ENCODE measurements at places on chromosomes 3 and 15.

DNA sequence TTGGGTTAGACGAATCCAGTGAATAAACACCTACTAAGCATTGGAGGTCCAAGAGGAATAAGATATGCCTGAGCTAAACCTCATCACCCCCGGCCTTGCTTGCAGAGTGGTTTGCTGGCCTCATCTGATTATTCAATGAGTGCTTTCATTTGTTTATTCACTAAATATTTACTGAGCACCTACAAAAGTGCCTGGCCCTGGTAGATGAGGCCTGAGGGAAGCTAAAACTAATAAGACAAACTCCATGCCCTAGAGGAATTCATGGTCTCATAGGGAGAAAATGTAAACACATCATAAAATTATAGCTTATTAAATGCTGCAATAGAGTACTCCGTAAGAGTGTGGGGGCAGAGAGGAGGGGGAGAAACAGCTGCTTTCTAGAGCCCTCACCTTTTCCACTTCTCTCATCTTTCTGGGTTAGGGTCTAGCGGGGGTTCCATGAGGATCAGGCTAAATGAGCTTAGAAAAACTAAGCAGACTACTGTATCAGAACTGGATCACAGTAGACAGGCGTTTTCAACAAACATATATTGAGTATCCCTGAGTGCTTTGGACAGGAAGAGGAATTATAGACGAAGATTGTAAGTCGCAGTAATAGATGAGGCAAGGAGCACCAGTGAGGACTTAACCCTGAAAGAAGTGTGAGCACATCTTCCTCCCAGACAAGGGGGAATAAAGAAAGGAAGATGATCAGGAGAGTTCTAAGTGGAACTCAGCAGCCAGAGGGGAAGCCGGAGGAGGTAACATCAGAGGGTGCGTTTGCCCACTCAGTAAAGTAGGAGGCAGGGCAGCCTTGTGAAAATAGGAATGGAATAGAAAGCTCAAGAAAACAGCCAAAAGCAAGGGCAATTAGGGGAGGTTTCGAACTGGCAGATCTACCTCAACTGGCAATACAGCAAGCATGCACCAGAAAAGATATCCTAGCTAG, 31.5 kb upstream of the LAMP3 start:
- no peak for DNase-seq

DNA sequence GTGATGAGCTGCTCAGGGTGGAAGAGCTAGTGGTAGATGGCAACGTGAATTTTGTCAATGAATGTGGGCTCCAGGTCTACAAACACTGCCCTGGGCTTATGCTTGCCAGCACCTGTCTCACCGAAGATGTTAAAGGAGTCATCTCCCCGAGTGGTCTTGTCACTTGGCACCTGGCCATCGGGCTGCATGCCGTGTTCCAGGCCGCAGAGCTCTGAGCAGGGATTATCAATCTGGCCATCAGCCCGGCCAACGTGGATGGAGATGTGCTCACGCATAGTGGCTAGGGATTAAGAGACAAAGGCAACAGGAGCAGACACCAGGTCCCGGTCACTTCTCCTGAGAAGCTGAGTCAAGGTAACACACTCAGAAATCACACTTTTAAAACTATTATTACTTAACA, 54.8 kb upstream of the ACTC1 start:
- no peak for DNase-seq

DNA sequence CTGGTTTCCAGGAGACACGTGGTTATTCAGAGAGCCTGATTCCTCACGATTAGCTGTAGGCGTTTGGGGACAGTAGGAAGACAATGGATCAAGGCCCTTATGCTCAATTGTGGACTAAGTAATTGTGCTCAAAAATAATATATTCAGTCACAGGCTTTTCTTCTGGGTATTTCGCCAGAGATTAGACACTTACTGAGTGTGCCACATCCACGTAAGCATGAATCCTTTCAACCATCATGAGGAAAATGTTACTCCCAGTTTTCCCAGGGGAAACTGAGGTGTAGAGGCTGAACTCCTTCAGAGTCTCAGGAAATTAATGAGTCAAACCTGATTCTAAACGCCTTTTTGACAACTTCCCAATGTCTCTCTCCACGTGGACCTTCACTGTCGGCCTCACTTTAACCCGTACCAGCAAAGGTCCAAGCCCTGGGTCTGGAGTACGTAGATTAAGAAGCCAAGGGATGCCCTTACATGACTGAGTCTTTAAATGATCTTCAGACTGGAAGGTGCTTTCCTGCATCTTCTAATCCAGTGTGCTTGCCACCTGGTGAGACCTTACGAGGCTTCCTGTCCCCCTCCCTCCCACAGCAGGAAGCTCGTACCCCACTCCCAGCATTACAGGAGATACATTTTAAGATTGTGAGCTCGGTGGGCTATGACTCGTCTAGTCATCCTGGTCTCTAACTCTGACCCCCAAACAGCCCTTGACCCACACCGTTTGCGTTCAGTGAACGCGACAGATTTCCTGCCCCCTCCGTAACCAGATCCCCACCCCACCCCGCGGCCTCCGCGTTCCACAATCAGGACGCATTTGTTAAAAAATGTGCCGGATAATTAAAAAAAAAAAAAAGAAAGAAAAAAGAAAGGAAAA, 1.7 kb downstream of the PKM start:
- DNase-seq: no peak

DNA sequence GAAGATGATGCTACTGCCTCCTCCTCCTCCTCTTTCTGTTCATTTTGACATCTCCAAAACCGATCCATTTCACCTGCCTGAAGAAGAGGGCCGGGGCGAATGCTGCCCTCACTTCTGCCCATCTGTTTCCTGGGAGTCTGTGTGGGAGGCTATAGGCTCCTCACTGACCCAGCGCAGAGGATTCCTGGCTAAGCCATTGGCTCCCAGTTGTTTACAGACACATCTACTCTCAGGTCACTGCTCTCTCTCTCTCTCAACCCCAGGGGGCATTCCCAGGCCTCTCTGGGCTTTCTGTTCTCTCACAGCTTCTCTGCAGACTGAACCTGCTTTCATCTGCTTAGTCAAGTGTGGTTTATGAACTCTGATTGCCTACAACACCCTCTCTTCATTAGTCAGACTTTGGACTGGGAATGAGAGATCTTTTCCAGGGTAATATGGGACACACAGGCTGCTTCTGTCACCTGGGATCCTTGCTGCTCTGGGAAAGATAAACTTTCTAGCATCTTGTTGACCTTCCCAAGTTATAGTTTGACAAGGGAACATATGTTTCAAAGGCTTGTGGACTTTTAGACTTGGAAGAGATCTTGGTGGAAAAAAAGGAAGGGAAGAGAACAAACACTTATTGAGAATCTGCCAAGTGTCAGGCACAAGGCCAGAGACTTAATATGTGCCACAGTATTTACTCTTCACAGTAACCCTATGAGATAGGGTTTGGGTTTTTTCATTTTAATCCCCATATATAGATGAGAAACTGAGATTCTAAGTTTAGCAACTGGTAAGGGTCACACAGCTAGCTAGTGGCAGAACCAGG, 30.2 kb upstream of the USP3 start:
- peak; percentile 77 for DNase-seq

DNA sequence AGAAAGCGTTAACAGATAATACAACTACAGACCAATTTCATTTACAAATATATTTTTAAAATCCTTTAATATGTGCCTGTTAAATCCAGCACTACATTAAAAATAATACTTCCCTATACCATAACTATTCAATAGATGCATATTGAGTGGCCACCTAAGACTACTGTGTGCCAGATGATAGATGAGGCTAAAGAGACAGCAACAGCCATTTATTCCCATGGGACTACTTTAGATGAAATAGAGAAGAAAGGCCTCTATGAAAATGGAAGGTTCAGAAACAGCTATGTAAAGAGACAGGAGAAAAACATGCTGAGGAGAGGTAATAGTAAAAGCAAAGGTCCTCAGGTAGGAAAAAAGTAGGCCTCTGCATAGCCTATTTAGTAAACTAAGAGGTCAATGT, 358.1 kb downstream of the ULK4 start:
- no peak for DNase-seq

DNA sequence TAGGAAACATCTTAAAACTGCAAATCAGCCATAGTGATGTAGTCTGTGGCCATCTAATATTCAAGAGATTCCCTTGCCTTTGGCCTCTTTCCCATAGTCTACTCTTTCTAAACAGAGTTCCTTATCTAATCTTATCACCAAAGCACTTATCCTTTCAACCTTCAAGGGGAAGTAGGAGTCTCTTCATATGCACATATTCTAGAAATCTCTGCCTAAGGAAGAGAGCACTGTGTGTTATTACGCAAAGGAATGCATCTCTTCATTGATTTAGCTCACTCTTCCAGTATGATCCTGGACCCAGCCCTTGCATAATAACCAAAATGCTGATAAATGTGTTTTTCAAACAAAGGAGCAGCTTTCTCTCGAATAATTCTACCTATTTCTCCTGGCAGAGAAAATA, 253.7 kb upstream of the TPRG1 start:
- peak; percentile 68 for DNase-seq

DNA sequence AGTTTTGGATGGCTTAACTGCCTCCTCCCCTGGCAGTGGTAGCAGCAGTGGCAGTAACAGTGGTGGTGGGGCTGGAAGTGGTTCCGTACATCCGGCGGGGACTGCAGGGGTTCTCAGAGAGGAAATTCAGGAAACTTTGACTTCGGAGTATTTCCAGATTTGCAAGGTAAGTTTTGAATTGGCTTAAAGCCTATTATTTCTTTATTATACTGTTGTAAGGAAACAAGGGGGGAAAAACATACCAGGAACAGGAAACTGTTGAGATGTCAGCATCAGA, 1.5 kb downstream of the STXBP5L start:
- no peak for DNase-seq

GRCh38 chr3:129182390-129183185, 1.1 kb downstream of the CNBP start:
- DNase-seq: no peak

DNA sequence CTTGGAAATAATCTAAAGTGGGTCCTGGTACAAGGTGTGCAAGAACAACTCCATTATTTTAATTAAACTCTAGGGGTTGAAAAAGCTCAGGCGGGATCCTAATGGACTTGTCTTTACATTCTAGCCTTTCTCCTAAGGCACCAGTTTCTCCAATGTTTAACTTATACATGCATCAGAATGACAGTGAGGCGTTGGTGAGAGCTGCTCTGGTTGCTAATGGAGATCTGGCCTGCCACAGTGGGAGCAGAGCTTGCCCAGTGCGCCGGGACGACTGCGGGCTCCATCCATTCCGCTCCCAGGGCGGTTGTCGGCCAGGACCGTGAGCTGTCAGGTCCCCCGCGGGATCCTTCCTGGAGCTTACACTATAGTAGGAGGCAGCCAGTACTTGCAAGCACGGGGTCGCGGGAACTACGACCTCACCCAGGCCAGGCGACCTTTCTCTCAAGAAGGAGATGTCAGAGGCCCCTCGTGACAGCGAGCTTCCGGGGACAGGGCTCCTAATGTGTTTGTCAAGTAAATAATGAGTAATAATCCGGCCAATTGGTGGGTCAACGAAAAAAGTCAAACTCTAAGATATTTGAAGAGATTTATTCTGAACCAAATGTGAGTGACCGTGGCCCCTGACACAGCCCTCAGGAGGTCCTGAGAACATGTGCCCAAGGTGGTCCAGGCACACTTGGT, 991 bp upstream of the HIGD1A start:
- DNase-seq: no peak

GRCh38 chr15:58355382-58355971, 76.3 kb upstream of the LIPC start:
- no peak for DNase-seq

DNA sequence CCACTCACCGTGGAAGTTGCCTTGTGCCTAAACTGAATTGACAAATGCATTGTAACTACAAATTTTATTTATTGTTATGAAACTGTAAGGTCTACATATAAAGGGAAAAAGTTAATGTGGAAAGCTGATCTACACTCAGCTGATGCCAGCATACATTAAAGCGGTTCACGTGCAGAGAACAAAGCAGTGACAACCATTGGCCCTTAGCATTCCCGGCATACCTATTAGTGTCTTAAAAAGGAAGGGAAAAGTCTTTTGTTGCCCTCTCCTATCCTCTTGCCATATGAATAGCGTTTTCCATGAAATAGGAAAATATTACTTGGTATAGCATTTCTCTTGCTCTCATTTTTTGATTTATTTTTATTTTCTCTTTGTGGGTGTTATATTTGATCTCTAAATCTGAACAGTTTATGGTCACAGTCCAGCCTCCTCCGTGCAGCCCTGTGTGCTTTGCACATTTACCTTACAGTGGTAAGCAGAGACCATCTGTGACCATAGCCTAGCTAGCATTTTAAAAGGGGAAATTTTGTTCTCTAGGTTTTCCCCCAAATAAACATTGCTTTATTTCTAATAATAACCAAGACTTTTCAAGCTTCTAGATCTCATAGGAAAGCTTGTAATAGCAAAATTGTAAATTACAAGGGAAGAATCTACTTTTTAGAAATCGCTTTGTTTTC, 89.7 kb upstream of the CGNL1 start:
- no peak for DNase-seq

DNA sequence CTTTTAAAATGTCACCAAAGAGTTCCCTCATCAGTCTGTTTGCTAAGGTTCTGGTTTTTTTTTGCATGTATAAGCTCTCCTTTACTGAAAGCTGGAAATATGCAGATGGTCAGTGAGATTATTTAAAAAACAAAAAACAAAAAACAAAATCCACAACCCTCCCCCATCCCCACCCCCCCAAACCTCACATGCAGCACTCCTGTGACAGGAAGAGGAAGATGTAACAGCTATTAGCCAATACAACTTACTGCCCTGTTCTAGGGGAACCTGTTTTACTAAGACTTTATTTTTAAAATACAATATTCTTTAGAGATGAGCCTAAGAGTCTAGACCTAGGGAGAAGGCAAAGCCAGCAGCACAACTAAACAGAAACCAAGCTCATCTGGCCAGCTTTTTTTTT, 39.5 kb downstream of the ANP32A start:
- DNase-seq: no peak

- DNase-seq: no peak
These were observed 264.8 kb downstream of the SOX2 start for GRCh38 chr3:181976526-181976925.

DNA sequence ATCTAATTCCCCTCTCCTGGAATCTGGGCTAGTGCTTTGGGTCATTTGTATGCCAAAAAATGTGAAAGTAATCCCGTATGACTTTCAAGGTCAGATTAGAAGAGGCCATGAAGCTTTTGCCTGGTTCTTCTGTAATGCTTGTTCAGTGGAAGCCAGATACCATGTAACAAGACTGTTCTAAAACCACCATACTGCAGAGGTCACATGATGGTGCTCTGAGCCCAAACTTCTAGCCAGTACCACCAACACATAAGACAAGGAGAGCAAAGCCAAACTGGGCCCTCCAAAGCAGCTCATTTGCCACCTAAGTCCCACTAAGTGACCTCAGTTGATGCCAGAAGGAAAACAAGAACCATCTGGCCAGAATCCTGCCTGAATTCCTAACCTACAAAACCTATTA, 64.3 kb upstream of the MELTF start:
- DNase-seq: no peak

All from NCI-H226 (cell line).